Posterior cingulate gyrus (tissue), 11 donors: ENCODE measurements at places on chromosomes 5 and 9.
A peak's percentile ranks its signal among the peaks of the same experiment; 100 is the strongest.

DNA sequence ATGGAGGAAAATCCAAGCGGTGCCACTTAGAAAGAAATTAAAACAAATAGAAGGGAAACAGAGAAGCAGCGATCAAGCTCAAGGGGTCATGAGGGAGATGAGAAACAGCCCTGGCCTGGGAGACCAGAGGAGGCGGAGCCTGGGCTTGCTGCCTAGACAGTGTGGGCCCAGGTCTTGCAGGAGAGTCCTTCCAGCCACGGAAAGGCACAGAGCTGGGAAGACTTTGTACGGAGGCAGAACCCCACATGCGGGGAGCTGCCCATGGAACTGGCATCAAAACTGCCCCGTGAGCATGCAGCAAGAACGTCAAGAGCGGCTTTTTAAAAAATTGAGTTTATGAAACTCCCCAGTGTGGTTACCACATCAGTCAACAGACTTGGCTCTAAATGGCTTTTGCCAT is 119.4 kb downstream of the IRX1 start:
- no peak for DNase-seq

- no peak for DNase-seq
These were observed 20.8 kb downstream of the MFAP3 start for GRCh38 chr5:154059583-154059982.

DNA sequence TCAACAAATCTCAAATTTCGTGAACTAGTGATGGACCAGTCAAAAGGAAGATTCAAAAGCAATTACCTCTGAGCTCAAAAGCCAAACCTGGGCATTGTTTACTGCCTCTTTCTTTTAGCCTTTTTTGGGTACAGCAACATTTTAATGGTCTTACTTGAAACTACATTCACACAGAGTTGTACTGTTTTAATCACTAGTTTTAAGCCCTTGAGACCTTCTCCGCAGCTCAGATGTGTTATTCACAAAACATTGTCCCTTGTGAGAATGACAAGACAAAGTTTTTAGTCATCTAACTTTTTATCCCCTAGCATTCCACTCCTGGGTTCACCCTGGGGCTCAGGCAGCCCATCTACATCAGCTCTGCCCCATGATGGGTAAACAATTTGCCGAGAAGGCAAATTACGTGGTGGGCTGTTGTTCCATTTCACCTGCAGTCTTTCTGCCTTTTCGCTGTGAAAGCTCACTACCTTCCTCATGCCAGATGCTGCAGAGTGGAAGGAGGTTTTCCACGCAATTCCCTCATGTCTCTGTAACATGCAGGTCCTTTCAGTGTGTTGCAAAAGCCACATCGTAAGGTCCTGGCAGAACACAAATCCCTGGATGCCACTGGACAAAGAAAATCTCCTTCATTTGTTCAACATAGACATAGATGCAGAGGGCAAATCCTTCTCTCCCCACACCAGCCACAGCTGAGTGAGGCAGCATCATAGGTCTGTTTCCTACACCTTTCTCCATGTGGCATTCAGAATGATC is 175.7 kb downstream of the EBF1 start:
- DNase-seq, result no peak

- no peak for DNase-seq
These were observed 167.0 kb upstream of the OTULINL start for GRCh38 chr5:14414656-14415023.

GRCh38 chr5:72166070-72166979 is 59.0 kb downstream of the MAP1B start:
- DNase-seq, result peak; percentile 54

DNA sequence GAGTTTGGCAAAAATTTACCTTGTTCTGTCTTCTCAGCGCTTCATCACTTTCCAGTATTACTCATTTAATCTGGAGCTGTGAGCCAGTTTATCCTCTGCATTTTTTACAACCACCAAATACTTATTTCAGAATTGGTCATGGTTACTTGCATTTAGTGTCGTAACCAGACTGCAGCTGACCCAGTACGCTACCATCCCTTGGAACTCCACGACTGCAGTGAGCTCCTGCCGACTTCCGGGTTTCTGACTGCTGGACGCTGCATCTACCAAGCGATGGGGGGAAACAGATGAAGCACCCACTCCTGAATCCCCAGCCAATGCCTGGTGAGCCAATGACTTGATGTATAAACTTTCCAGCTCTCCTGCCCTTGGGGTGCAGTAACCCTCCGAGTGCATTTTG is 174.4 kb upstream of the PRLR start:
- DNase-seq, result no peak

GRCh38 chr5:132059043-132059695 is 1.3 kb upstream of the IL3 start:
- DNase-seq, result no peak

- DNase-seq, result no peak
These were observed 1055.9 kb downstream of the NR2F1-AS1 start for GRCh38 chr5:92525131-92525530.

DNA sequence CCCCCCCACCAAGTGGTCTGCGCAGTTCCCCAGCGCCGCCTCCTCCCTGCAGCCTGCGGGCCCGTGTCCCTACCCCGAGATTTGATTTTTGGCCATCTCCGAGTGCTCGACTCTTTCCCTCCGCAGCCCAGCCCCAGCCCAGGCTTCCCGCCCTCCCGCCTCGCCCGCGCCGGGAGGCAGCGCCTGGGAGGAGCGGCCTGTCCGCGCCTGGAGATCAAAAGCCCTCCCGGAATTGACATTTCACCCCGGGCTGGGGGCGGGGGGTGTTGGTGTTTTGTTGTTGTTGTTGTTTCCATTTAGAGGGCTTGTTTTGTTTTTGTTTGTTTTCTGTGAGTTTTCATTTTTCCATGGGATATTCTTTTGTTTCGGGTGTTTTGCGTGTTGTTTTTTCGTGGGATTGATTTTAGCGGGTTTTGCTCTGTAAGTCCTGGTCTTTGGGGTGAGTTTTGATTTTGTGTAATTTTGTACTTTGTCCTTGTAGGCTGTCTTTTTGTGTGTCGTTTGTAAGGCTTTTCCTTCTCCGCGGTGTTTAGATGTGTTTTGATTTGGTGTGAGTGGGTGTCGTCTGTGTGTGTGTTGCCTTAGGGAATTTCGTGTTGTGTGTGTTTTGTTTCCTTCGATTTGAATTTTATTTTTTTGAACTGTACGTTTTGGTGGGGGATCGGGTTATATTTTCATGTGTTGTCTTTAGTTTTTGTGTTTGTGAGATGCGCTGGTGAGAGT is 1.7 kb upstream of the PAX5 start:
- no peak for DNase-seq

DNA sequence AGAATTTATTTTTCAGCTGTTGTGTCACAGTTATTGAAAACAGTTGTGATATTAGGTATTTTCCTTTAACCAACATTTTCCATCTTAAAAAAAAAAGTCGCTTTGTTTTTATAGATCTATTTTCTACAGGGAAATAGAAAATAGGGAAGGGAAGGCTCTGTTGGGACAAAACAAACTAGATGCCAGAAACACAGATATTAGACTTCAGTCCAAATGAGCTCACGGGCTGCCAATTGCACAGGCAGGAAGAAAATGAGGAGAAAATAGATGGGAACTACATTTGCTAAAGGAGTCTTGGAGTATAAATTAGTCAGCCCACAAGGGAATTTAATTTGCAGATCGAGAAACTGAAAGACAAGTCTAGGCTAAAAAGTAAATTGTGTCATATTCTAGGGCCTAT is 21.4 kb upstream of the ISOC1 start:
- DNase-seq, result no peak

- no peak for DNase-seq
These were observed 46.8 kb downstream of the GRIN3A start for GRCh38 chr9:101691657-101692056.

DNA sequence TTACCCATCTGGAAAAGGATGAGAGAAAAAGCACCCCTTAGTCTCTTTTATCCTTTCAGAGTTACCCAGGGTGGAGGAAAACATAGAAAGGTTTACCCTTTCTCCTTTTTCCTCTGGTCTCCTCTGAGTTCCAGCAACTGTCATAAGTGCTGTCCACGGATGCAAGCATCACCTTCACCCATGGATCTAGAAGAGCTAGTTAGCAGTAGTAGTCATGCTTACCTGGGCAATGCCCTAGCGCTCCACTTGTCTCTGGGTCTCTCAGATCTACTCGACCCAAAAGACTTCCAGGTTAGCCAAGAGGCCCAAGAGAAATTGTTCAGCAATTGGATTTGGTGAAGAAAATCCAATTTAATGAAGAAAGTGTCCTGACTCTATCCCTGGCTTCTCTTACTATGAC is 656.2 kb upstream of the PTPRD start:
- no peak for DNase-seq

GRCh38 chr5:112878101-112878500 is 17.0 kb downstream of the SRP19 start:
- DNase-seq, result no peak

DNA sequence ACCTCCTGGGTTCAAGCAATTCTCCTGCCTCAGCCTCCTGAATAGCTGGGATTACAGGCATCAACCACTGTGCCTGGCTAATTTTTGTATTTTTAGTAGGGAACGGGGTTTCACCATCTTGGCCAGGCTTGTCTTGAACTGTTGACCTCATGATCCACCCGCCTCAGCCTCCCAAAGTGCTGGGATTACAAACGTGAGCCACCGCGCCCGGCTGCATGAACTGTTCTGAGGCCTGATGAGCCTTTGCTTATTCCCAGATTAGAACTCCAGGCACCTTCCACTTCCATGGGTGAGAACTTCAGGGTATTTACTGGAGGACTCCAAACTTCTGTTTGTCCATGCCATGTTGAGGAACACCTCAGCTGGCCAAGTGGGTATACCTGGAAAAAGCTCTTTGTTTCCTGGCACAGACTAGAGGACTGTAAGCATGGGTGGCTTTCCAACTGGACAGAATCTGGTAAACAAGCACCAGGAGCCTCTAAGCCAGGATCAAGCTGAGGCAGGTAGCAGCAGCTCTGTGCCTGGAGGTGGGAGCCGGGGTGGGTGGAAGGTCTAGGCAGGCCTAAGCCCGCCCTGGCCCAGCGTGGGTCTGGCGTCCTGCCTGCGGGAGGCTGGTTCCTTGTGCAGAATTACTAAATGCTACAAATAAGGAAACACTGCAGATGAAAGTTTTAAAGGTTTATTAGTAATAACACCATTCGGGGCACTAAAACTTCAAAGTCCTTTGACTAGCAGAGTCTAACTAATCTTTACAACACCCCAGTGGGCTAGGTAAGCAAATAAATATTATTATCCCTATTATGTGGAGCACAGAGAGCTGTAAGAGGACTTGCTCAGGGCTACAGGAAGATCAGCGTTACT is 78.4 kb downstream of the SEMA5A start:
- no peak for DNase-seq
